ENCODE measurements at places on chromosomes 4 and X. TPM values are rescaled to one million over a fixed set of nuclear protein-coding genes. Genes with fewer than 3 reads are reported as not detected.

The MTHFD2L gene
- total RNA-seq = 21.1 TPM

The FAM90A26 gene
- total RNA-seq = not detected

The SHROOM4 gene
- 15.4 TPM for total RNA-seq

The TLR10 gene
- not detected for total RNA-seq

The F9 gene
- not detected for total RNA-seq

The VCX gene
- 0.41 TPM for total RNA-seq

The NAT8L gene
- 28.2 TPM for total RNA-seq

The SSX2 gene
- total RNA-seq = not detected

The GATA1 gene
- not detected for total RNA-seq

The PRDX4 gene
- total RNA-seq = 165 TPM

DNA sequence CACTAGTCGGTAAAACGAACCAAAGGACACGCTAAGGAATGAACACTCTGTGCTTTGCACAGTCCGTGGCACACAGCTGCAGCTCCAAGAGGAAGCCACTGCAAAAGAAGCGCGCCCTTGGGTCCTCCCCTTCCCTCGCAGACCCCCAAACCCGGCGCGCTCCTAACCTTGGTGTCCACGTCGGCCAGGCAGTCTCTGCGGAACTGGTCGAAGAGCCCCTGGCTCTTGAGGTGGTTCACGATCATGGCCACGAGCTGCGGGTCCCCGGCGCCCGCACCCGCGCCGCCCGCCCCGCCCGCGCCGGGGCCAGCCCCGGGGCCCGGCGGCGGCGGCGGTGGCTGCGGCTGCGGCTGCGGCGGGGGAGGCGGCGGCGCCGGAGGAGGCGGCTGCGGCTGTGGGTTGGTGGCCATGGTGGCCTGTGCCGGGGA lies 333 bp downstream of the BOD1L1 start:
- H3K27ac ChIP-seq = peak overlapping the region; percentile 99
- peaks cover 23% of the 10 kb centered on the region for H3K4me1 ChIP-seq
- H3K27me3 ChIP-seq = no peaks in the 10 kb centered on the region
- no peak for DNase-seq

GRCh38 chrX:41339148-41339547 lies 5.2 kb downstream of the DDX3X start:
- H3K4me1 ChIP-seq = peaks cover 20% of the 10 kb centered on the region
- H3K4me3 ChIP-seq = no peak overlapping the region
- no peak for DNase-seq
- H3K27ac ChIP-seq = peak overlapping the region; percentile 0
- H3K27me3 ChIP-seq = no peaks in the 10 kb centered on the region

DNA sequence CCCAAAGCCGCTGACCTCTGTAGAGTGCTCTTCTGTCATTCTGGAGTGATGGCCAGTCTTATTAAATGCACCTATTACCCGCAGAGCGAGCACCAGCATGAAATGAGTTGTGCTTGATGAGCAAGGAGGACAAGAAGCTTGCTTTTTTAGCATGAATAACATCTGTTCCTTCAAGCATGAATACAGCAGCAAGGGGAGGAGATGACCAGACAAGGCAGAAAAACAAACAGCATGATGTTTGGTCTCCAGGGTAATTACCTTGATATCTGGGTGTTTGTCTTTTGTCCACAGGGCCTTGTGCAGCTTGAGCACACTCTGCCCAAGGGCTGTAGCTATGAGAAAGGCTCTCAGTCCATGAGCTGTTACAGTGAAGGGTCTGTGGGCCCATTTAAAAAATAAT lies 324.8 kb upstream of the DDX53 start:
- no peaks in the 10 kb centered on the region for H3K36me3 ChIP-seq
- H3K27me3 ChIP-seq = no peaks in the 10 kb centered on the region
- H3K4me3 ChIP-seq = no peak overlapping the region
- H3K4me1 ChIP-seq = no peaks in the 10 kb centered on the region
- no peak for DNase-seq

DNA sequence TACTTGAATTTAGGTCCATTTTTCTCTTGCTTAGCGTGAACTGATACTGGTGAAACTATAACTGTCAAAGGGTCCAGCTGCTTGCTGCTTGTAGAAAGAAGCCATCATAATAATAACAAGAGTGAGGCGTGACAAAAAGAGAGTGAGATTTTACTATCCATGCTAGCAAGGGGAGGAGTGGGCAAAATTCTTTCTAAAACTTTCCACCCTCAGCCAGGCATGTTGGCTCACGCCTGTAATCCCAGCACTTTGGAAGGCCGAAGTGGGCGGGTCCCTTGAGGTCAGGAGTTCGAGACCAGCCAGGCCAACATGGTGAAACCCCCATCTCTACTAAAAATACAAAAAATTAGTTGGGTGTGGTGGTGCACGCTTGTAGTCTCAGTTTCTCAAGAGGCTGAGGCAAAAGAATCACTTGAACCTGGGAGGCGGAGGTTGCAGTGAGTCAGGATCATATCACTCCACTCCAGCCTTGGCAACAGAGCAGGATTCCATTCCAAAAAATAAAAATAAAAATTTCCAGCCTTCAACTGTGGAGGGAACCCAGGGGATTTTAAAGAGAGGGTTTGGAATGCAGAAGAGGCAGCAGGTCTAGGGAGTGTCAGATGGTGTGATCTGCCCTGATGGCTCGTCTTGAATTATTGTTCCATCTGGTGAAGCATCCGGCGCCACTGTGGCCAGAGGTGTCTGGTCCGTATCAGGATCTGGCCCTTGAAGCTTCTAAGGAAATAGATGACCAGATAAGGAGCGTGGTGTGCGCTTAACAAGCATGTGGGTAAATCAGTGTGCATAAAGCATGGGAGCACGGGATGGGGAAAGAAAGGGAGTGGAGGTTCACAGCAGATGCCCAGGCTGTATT lies 51.8 kb downstream of the LRP2BP start:
- DNase-seq = no peak
- no peak overlapping the region for H3K4me3 ChIP-seq

- no peaks in the 10 kb centered on the region for H3K36me3 ChIP-seq
- H3K4me3 ChIP-seq = no peak overlapping the region
- H3K27me3 ChIP-seq = peaks cover 35% of the 10 kb centered on the region
- DNase-seq = no peak
- H3K27ac ChIP-seq = no peak overlapping the region
Measured at GRCh38 chr4:76003035-76003434, 4.3 kb downstream of the CXCL9 start.

GRCh38 chrX:68299898-68300297 lies 133.4 kb downstream of the OPHN1 start:
- no peak for DNase-seq
- H3K36me3 ChIP-seq = no peaks in the 10 kb centered on the region
- H3K4me1 ChIP-seq = no peaks in the 10 kb centered on the region
- H3K27me3 ChIP-seq = no peaks in the 10 kb centered on the region

DNA sequence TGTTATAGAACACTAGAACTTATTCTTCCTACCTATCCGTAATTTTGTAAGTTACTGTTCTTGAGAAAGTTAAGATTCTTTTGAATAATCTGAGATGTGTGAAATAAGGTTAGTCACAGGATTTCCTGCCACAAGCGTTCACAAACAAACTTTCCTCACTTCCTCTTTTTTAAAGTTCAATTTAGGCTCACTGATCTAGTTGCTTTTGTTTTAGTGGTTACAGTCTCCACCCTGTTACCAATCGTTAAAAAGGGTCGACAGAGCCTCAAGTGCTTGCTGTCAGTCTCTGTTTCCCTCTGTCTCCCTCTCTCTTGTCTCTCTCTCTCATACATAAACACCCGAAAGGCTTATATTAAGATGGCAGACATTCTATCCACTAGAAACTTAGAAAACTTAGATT lies 35.9 kb upstream of the STK26 start:
- H3K4me1 ChIP-seq = peaks cover 36% of the 10 kb centered on the region
- H3K27ac ChIP-seq = peak overlapping the region; percentile 32
- DNase-seq = no peak
- peaks cover 4% of the 10 kb centered on the region for H3K36me3 ChIP-seq
- H3K4me3 ChIP-seq = no peak overlapping the region

GRCh38 chrX:97882306-97882705 lies 998.6 kb downstream of the RPA4 start:
- no peaks in the 10 kb centered on the region for H3K36me3 ChIP-seq
- H3K4me3 ChIP-seq = no peak overlapping the region
- no peaks in the 10 kb centered on the region for H3K27me3 ChIP-seq
- no peak for DNase-seq
- peaks cover 11% of the 10 kb centered on the region for H3K4me1 ChIP-seq

- no peak overlapping the region for H3K4me3 ChIP-seq
- no peak for DNase-seq
- no peaks in the 10 kb centered on the region for H3K4me1 ChIP-seq
- peaks cover 7% of the 10 kb centered on the region for H3K36me3 ChIP-seq
Measured at GRCh38 chr4:39228377-39228776, 46.0 kb downstream of the WDR19 start.

DNA sequence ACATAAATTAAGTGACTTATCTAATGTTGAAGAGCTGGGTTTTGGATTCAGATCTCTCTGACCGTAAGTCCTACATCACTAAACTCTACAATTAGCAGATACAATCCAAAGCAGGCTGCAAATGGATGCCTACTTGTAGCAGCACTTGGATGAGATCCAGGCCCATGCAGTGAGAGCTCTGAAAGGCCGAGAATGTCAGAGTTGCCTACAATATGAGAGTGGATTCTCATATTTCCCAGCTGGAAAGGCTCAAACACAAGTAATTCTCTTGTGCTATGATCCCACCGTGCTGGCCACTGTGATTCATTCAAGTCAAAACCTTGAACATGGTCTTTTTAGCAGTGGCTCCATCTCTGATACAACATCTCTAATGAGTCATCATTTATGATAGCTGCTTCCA lies 125.4 kb upstream of the CHRDL1 start:
- no peak for DNase-seq
- no peak overlapping the region for H3K27ac ChIP-seq
- no peaks in the 10 kb centered on the region for H3K36me3 ChIP-seq
- H3K4me3 ChIP-seq = no peak overlapping the region

DNA sequence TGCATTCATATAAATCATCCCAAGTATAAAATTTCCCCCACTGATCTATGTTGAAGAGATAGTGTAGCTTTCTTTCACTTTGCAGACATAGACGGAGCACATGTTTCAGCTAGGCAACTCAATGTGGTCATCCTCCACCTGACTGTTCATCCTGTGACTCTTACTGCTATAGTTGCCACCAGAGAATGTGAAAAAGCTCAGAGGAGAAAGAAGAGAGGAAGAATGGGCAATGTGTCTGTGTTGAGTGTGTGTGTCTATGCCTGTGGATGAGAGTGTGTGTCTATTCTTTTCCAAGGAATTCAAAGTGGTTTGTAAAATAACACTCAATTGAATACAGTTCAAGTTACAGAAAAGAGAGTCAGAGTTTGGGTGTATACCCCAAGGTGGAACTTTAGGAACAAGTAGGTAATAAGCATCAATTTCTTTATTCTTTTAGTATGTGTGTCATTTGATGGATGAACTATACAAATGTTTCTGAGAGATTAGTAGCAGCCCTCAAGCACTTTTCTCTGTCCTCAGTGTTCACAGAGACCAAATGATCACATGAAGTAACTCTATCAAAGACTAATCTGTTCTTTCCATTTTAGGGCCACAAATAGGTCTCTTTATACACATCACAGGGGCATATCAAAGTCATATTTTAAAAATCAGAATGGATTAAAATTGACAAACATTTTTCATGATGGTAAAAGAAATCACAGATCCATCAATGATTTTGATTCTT lies 2.3 kb downstream of the SNCA start:
- peaks cover 18% of the 10 kb centered on the region for H3K4me1 ChIP-seq
- H3K27ac ChIP-seq = no peak overlapping the region
- peaks cover 13% of the 10 kb centered on the region for H3K36me3 ChIP-seq

DNA sequence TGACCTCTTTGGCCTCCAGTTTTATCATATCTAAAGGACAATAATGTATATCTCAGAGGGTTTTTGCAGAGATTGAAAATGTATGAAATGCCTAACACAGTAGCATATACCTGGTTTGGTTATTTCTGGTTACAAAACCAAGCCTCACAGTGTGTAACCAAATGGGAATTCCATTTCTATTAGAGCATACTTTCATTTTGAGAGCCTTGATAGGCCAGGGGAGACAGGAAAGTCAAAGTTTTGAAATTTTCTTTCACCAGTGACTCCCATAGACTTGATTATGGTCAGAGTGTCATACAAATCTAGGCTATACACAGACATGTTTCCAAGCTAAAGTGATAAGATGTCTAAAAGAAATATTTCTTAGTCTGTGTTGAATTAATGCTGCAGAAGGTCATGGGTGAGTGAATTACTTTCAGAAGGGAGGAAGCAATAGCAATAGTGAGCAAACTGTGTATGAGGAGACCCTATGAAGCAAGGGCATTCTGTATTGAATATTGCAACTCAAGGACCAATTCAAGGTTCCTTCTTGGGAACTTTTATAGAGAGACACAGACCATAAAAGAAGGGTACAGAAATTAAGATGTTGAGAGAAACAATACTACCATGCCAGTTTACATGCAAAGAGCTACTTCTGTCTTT lies 151.1 kb downstream of the PDE5A start:
- peaks cover 28% of the 10 kb centered on the region for H3K36me3 ChIP-seq
- no peaks in the 10 kb centered on the region for H3K4me1 ChIP-seq
- no peak overlapping the region for H3K4me3 ChIP-seq
- no peak overlapping the region for H3K27ac ChIP-seq

DNA sequence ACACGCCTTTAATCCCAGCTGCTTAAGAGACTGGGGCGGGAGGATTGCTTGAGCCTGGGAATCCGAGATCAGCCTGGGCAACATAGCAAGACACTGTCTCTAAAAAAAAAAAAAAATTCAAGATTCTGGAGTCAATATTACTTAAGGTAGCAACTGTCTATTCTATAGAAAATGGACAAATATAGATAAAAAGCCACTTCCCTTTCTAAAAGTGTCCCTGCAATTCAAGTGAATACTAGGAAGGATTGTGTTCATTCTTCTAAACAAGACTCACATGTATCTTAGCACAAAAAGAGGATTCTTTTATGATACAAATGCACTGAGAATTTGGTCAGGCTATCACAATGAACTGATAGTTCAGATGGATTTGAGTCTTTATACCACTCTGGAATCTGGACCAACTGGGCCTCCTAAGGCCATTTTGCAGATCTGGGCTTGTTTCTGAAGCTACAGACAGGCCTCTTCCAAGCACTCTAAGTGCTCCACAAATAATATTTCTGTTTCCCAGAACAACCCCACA lies 7.0 kb downstream of the PKD2 start:
- peaks cover 63% of the 10 kb centered on the region for H3K4me1 ChIP-seq
- no peaks in the 10 kb centered on the region for H3K27me3 ChIP-seq
- DNase-seq = no peak
- no peak overlapping the region for H3K27ac ChIP-seq
- no peak overlapping the region for H3K4me3 ChIP-seq
- peaks cover 4% of the 10 kb centered on the region for H3K36me3 ChIP-seq

GRCh38 chr4:3401436-3402171 lies 40.2 kb upstream of the HGFAC start:
- H3K36me3 ChIP-seq = peaks cover 51% of the 10 kb centered on the region
- H3K4me1 ChIP-seq = no peaks in the 10 kb centered on the region
- no peaks in the 10 kb centered on the region for H3K27me3 ChIP-seq
- H3K27ac ChIP-seq = no peak overlapping the region
- no peak for DNase-seq
- H3K4me3 ChIP-seq = no peak overlapping the region

GRCh38 chr4:145840162-145840768 lies 98.4 kb downstream of the ZNF827 start:
- H3K4me3 ChIP-seq = no peak overlapping the region
- no peaks in the 10 kb centered on the region for H3K27me3 ChIP-seq
- H3K27ac ChIP-seq = no peak overlapping the region
- DNase-seq = no peak
- no peaks in the 10 kb centered on the region for H3K4me1 ChIP-seq
- H3K36me3 ChIP-seq = peaks cover 52% of the 10 kb centered on the region

Data from mesothelial cell of epicardium (in vitro differentiated cells).